Stimulated activated CD8-positive, alpha-beta memory T cell treated with anti-CD3 and anti-CD28 coated beads, Interleukin-7, amount 100 ng/mL, for 48 hours (primary cell): ENCODE measurements at places on chromosomes 6 and 20.

DNA sequence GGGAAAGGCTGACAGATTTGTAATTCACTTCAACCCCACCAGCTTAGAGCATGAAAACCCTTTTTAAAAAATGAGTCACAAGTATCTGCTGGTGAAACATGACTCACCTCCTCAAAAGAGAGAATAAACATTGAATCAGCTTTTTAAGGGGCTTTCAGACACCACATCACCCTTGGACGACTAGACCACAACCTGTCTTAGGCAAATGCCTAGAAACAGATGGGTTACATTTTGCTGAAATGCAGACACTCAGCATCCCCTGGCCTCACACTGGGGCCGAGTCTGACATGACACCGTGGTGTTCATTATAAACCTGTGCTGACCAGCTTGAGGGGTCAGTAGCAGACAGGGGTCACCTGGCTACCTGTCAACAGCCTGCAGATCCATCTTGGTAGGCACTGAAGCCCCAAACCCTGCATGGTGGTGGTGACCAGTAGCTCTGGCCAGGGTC lies 175.3 kb upstream of the CST7 start:
- peak; percentile 4 for DNase-seq

DNA sequence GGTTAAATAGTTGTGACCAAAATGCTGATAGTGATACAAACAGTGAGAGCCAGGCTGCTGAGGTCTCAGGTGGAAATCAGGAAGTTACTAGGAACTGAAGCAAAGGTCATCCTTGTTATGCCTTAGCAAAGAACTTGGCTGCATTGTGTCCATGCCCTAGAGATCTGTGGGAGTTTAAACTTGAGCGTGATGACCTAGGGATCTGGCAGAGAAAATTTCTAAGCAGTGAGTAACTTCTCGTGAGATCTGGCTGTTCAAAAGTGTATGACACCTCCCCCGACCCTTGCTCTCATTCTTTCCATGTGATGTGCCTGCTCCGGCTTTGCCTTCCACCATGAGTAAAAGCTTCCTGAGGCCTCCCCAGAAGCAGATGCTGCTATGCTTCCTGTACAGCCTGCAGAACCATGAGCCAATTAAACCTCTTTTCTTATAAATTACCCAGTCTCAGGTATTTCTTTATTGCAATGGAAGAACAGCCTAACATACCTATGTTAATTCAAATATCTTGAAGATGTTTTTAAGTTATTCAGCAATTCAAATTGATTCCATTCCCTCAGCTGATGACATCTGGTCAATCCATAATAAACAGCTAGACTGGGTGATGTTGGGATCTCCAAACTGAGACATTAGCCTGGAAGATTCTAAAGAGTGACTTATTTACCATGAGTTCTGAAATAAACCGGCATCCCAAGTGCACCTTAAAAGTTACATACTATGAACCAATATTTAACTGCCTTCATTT lies 33.8 kb downstream of the KIF16B start:
- DNase-seq = no peak

DNA sequence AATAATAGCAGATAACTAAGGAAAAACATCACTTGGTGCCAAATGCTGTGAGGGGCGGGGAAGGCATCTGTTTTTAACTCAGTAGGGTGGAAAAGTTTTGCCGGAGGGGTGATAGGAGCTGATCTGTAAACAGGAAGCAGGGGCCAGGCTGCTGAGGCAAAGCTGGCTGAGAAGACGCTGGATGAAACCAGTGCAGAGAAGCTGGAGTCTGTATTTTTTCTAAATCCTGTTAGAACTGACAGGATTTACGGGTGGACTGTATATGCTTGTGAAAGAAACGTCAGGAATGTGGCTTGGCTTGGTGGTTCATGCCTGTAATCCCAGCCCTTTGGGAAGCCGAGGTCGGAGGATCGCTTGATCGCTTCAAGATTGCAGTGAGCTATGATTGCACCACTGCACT lies 5.6 kb downstream of the PCMTD2 start:
- no peak for DNase-seq

DNA sequence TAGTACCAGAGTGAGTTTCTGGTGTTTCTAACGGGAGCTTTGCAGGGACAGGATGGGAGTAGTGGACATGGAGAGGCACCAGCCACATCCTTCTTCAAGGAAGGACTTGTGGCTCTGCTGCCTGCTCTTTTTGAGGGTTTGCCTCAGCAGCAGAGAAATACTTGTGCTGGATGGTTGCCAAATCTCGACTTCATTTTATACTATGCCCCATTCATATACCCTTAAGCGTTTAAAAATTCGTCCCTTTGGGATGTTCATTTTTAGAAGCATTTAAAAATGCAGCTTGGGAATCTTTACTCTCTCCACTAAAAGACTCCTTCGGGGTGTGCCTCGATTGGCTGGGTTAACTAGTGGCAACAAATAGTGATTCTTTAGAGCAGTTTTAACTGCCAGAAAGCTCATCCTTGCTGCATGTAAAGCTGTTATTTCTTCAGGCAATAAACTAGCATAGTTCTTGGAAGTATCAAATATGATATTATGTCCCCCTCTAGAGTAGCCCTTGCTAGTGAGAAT lies 126.5 kb upstream of the B3GAT2 start:
- no peak for DNase-seq

- no peak for DNase-seq
Observed at GRCh38 chr20:24095756-24096155, 107.2 kb upstream of the GGTLC1 start.

GRCh38 chr6:34674268-34674639 lies 22.3 kb downstream of the ILRUN start:
- DNase-seq = no peak
